ENCODE measurements at places on chromosomes 3 and 15.

DNA sequence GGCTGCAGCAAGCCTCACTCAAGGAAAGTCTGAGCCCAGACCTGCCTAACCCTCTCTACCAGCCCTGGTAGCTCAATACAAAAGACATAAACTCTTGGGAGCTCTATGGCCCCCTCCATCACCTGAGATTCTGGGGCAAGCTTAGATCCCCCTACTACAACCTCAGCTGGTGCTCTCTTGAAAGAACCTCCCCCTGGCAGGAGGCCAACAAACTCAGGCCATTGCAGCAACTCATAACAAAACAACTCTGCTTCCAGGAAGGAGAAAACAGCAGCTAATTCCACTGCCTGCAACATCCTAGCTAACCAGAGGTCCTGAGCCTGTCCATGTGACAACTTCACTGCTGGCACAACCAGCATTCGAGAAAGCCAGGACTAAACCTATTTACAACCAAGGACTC lies 169.2 kb downstream of the ROBO1 start:
- DNase-seq = no peak

DNA sequence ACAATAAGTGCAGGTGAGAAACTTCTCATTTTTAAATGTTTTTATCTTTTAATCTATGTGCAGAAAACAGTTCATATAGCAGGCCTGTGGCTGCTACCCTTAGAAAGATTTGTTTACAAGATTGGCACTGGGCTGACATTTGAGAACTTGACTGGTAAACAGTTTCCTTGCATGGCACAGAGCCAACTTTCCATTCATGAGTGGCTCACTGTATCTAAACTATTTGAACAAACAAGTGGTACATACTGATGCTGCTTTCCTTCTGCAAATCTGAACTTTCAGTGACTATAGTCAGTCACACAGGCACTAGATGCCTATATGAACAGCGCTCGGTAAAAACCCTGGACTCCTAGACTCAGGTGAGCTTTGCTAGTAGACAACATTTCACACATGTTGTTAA lies 6.3 kb upstream of the GTPBP8 start:
- no peak for DNase-seq

GRCh38 chr3:58391156-58391865 lies 42.3 kb downstream of the PDHB start:
- no peak for DNase-seq

DNA sequence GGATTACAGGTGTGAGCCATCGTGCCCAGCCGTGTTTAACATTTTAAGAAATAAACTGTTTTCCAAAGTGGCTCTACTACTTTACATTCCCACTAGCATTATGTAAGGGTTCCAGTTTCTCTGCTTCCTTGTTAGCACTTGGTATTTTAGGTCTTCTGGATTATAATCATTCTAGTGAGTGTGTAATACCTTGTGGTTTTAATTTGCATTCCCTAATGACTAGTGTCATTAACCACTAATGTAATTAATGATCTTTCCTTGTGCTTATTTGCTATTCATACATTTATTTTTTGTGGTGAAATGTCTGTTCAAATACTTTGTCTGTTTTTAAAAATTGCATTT lies 30.7 kb downstream of the ARIH2 start:
- DNase-seq = no peak

DNA sequence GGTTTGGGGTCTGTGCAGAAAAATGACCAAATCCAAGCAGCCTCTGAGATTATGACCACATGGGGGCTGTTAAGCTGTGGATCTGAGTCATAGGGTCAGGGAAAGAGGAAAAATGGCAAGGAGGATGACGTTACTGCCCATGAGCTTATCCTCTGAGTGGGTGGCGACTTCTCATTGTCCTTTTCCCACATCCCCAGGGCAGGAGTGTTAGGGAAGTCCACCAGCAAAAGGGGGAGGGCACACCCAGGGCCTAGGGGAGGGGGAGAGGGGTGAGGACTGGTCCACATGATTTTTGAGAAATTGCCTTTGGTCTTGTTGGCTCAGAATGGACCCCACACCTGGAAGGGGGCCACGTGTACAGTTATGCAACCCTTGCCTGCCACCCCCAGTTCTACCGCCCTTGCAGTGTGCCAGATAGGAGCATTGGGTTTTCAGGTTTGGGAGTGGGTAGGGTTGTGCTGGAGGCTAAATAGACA lies 2.6 kb downstream of the CD276 start:
- no peak for DNase-seq

DNA sequence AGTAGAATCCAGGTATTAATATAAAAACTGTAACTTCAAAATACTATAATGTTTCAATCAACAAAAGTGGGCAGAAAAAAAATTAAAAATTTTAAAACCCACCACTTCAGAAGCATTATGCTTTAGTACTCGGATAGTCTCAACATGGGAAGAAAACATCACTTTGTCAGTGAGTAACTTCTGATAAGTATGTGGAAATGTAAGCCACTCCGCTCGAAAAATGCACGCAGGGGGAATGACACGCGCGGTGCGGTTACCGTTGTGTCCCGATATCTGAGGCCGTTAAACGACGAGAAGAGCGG lies 656 bp downstream of the NGLY1 start:
- DNase-seq = no peak

GRCh38 chr3:40268802-40269524 lies 40.5 kb upstream of the EIF1B start:
- DNase-seq = no peak

GRCh38 chr3:73497646-73498406 lies 126.9 kb downstream of the PDZRN3 start:
- no peak for DNase-seq

DNA sequence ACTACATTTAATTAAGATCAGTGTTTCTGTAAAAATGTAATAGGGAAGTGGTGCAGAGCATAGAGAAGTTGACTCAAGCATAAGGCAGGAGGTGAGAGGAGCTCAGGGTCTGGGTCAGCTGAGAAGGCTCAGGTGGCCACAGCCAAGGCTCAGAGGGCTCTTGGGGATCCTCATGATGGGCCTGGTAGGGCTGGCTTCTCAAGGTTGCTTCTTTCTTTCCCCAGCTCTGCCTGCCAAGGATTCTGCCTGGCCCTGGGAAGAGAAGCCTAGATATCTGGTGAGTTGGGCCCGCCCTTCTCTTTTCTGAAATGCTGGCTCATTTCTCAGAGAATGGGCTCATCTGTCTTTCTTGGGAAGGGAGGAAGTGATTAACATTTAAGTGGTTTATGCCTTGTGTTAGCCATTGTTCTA lies 6.5 kb downstream of the ZNF589 start:
- no peak for DNase-seq

DNA sequence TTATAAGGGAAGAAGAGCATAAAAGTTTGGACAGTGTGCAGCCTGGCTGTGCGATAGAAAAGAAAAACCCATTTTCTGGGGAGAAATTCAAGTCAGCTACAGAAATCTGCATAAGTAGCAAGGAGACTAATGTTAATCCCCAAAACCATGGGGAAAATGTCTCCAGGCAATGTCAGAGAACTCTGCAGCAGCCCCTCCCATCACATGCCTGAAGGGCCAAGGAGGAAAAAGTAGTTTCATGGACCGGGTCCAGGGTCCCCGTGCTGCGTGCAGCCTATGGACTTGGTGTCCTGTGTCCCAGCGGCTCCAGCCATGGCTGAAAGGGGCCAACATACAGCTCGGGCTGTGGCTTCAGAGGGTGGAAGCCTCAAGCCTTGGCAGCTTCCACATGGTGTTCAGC lies 28.3 kb upstream of the COLQ start:
- no peak for DNase-seq

DNA sequence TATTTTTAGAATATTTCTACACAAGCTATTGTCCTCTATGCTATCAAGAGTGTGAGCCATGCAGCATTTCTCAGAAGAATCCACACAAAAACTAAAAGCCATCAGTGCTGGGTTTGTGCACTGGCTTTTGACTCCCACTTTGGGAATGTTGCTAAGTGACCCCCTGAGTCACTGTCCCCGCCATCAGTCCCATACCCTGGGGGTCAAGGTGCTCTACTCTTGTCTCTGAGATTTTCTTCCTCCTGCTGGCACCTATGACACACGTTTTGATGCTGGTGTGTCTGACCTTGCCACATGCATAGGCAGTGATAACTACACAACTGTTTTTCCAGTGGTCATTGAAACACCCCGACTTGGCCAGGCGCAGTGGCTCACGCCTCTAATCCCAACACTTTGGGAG lies 19.8 kb downstream of the CMTM7 start:
- no peak for DNase-seq

DNA sequence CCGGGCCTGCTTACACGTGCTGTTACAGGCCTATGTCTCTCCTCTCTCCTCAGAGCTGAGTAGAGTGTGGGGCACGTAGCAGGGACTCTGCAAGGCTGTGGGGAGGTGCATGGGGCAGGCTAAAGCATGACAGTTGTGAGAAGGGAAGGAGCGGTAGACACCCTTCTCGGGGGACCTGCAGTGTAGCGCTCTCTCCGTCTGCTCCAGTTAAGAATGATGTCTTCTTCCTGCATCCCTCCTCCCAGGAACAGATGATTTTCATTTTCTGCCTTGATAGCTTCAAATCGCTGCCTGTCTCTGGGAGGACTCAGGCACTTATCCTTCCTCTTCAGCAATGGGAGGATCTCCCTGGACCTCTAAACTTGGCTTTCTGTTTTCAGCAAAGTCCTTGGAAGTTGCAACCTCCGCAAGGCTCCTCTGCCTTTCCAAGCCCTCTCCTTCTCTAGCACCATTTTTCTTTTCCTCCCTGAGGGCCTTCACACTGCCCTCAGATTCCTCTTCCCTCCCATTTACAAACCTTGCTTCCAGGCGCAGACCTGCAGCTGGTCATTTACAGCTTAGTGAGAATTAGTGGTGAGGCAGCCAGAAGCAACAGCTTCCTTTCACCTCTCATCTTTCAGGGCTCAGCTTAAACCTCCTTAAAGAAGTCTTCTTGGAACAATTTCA lies 23.4 kb upstream of the TLE3 start:
- no peak for DNase-seq

- no peak for DNase-seq
These were observed 40.8 kb downstream of the MRAS start for GRCh38 chr3:138389144-138389601.

DNA sequence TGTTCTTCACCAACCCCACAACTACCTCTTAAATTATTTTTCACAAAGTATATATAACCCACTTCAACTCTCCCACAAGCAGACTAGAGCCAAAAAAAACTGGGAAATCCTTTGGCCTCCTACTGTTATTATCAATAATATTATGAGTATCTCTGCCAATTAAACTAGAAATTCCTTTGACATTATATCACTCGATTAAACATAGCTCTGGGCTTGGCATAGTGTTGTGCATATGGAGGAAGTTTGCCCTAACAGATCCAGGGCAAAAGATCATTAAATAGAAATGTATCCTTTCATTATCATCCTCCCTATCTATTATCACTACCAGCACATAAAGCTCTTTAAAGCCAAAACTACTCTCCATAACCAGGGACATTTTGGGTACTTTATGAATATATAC lies 74.9 kb downstream of the OSBPL10 start:
- DNase-seq = no peak

DNA sequence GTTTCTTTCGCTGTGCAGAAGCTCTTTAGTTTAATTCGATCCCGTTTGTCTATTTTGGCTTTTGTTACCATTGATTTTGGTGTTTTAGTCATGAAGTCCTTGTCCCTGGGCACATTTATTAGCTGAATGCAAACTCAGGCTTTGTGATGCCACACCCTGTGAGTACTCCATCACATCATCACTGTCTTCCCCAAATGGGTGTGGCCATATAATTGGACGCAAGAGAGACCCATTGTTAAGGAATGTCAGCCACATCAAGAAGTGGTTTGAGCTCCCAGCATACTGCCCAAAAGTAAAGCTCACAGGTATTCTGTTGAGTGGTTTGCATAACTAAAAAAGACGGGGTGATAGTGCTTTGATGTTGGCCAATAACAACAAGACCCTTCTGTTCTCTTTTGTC lies 245.7 kb downstream of the SV2B start:
- DNase-seq = no peak

GRCh38 chr3:62562017-62562416 lies 188.7 kb upstream of the FEZF2 start:
- DNase-seq = no peak

DNA sequence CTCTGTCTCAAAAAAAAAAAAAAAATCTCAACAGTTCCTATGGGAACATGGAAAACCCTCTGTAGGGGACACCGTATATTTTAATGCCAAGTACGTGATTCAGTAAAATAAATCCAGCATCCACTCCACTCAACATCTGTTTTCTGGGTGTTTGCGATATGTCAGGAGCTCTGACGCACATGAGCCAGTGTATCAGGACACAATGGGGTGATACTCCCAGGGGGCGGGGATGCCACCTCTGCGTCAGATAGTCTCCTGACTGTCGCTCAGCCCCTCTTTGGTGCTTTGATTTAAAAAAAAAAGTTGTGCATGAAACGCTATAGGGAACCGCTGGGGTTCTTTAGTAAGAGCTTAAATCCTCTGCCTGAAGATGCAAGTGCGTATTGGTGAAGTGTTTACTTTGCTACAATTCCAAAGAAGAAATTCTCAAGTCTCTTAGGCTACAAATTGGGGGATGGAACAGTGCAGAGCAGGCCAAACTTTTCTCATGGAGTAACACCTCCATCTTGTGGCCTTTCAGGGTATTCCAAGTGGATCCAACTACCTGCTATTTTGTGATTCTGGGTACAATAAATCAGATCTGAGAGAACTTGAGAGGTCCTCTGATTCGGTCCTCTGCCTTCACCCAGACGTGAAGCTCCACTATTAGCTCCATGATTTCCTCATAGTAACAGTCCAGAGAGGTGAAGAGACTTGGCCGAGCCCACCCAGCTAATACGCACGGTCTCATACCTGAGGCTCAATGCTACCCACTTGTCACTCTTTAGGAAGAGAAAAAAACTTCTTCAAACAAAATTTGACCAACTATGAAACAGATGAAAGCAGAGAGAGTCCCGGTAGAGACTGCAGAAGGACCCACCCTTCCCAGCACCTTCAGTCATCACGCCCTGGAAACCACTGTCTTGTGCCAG lies 9.3 kb upstream of the NR2E3 start:
- no peak for DNase-seq

- DNase-seq = no peak
These were observed 55.1 kb downstream of the LARS2 start for GRCh38 chr3:45443459-45443858.

GRCh38 chr3:129304146-129304961 lies 25.7 kb downstream of the HMCES start:
- DNase-seq = no peak

GRCh38 chr3:51445544-51446280 lies 54.1 kb downstream of the DCAF1 start:
- no peak for DNase-seq

GRCh38 chr3:168958466-168958865 lies 705.0 kb downstream of the MECOM start:
- no peak for DNase-seq
